ENCODE measurements at places on chromosomes 16 and 17.

DNA sequence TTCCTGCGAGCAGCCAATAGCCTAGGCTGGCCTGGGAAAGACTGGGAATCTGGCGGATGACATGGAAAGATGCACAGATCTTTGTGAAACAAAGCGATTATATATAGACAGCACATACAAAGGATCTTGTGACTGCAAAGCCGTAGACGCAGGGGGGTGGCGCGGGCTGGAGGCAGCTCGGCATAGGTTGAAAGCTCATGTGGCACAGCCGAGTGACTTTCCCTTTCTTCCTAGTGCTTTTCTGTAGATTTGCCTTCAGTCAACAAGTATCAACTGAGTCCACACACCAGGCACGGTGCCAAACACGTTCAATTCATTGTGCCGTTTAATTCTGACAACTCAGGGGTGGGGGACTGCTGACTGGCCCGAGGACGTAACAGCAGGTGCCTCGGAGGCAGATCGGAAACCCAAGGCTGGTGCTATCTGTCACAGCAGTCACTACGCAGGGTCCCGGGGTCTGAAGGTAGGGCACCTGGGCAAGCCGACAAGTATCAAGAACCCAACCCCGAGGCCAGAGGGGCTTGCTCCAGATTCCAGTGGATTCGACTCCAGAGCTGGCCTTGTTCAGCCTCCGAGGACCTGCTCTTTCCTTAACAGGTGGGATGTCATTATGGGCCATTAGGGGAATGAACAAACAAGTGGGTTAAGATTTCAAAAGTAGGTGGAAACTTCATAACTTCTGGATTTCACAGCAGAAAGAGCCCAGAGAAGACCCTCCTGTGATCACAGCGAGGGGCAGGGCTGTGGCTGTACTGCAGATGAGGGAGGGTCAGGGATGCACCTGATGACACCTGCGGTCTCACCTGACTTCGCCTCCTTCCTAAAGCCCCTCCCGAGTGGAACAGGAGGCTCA is 5.9 kb downstream of the PAM16 start:
- no peak for DNase-seq

GRCh38 chr16:81483970-81484595 is 39.5 kb downstream of the CMIP start:
- DNase-seq, result no peak

DNA sequence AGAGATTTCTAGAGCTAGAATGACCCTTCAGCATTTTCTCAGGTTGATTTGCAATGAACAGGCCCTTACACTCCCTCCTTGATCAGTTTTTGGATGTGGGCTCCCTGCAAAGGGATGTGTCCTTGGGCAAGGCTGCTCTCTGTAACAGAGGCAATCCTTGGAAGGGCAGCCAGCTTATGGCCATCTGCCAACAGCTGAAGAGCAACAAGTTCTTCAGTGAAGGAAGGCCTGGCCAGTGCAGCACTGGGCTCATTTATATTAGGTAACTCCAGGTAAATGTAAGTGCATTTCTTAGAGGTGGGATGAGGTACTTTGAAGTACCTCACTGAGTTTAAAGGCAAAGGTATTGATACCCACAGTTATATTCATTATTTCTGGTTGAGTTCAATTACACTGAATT is 114.3 kb upstream of the KCNJ16 start:
- DNase-seq, result no peak

DNA sequence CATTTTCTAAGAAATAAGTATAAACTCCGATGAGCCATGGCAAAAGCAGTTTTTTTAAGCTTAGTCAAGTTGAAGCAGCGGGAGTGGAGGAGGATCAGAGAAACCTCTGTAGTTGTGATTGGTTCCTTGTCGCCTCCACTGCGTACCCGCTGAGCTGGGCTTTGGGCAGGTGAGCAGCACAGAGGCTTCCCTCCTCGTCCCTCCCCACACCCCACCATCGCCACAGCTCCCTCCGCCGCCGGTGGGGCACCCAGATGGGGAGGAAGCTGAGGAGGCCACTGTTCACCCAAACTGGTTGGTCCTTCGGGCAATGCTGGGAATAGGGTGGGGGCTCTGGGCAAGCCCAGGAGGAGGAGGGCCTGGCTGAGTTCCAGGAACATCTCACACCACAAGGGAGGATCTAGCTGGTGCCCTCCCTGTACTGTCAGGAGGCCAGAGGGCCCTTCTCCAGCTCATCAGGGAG is 5.2 kb upstream of the MRPL38 start:
- no peak for DNase-seq

DNA sequence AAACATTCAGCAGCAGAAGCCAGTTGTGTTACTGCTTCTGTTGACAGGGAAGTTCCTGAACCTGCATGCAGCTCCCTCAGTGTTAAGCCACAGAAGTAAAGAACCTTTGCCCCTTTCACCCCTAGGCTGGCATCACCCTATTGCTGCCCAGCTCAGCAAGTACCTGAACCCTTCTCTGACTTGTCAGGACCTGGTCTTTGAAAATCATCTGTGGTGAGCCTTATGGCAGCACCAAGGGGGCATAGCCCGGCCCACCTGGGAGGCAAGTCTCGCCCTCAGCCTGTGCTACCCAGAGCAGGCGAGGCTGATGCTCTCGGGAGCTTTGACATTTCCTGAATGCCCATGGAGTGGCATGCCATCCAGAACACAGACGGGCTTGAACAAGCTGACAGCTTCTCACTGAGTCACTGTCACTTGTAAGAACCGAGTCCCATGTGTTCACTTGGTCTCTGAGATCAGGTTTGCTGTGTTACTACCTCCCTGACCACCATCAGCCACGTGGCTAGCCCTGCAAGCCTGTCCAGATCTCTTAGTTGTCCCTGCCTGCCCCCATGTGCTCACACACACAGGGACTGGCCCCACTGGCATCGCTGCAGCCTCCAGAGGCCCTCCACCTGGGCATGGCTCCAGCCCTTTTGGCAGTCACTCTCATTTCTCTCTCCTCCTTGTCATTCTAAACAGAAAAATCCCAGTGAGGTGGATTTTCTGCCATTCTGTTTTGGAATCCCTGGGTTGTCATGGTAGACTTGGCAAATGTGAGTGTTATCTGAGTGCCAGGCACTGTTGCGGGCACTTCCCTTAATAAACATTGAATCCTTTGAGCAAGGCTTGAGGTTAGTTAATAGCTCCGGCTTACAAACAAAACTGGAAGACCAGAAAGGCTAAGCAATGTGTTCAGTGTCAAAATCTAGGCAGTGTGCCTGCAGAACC is 2.9 kb upstream of the CARMIL2 start:
- DNase-seq, result no peak

DNA sequence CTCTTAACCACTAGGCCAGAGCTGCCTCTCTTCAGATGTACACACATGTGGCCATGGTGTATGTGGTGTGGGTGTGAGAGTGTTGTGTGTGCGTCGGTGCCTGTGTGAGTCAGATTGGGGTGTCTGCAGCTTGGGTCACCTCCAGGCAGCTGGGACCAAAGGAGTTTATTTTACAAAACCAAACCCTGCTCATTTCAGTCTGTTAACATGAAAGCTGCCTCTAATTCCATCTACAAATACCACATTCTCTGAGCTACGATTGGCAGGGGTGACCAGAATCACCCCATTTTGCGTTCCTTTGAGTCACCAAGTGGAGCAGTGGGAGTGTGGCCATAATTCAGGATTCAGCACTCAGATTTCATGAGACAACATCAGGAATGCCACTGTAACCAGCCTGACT is 105.3 kb downstream of the IRX5 start:
- DNase-seq, result no peak

- DNase-seq, result no peak
These were observed 9.7 kb downstream of the CNP start for GRCh38 chr17:41976142-41976768.

DNA sequence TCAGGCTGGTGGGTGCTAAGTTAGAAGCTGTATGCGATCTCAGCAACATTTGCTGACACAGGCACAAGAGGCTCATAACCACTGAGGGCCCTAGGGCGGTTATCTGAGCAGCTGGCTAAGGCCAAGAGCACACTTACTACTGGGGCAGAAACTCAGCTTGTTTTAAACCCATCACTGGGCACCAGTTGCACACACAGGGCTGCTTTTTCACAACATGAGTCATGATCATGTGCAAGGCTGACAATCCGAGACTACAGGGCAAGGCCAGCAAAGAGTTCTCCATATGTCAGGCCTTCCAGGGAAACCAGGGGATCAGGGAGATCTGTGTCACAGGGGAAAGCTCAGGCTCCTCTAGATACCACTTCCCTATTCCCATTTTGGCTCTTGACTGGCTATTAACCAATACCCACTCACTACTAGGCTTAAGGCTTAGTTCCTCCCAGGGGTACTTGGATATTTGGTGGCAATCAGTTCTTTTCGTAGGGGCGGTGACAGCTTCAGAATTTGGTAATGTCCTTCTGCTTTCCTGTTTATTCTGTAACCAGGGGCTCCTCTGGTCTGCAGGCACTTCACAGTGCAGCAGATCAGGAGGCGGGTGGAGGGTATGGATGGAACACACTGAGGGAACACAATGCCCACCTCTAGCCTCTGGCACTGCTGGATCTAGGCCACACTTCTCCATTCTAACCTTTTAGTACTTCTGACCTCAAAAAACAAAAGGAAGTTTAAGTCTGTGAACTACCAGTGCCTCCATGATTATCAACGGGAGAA is 44.9 kb upstream of the ERN1 start:
- peak; percentile 100 for DNase-seq

- no peak for DNase-seq
These were observed 63.5 kb downstream of the CRISPLD2 start for GRCh38 chr16:84883301-84883700.

DNA sequence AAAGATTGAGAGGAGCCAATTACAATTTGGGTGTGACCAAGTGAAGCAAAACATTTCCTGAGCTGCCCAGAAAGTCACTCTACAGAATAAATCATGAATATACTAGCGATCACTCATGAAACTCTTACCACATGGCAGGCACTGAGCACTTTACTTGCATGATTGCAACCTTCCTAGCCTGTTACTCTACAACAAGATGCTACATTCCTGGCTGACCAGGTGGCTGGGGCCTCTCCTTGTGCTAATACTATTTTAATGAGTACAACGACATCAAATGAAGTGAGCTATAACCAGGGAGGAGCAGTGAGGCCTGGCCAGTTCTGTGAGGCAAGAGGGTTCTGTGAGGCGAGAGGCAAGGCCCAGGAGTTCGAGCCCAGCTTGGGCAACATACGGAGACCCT is 75.2 kb downstream of the CPPED1 start:
- no peak for DNase-seq

GRCh38 chr16:54817940-54818574 is 112.6 kb upstream of the IRX5 start:
- DNase-seq, result no peak

- no peak for DNase-seq
These were observed 4.1 kb downstream of the GRIN2A start for GRCh38 chr16:10178080-10178479.

- DNase-seq, result no peak
These were observed 4.7 kb upstream of the KRTAP3-1 start for GRCh38 chr17:41013606-41014005.

DNA sequence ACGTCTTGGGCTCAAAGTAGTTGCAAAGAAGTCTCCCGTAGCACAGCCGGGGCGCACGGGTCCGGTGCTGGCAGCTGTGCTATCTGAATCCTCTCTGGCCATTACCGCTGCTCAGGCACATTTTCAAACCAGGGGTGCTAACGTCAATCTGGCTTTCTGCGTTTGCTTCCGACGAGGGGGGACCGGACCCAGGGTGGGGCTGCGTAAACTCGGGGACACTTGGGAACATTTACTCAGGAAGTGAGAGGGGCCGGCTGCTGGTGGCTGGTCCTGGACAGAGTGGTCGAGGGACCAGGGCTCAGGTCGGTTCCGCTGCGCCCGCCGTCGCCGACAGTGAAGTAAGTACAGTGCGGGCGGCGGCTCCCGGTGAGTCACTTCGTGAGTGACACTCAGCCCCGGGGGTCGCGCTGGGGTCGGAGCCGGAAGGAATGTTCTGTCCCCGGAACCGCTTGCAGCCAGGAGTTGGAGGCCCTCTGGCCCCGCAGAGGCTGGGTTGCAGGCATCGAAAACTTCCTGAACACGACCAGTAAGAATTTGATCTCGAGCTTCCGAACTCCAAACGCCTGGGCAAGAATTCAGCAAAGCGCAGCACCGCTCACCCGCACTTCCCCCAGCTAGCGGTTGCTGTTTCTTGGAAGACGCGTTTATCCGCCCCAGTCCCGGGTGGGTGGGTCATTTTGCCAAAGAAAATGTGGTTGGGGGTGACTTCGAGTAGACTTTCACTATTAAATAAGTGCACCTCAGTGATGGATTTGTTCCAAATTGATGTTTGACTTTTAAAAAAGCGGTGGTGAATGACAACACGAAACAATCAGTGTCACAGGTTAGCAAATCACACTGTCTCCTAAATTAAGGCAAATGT is 1.4 kb upstream of the HS3ST3B1 start:
- peak; percentile 38 for DNase-seq

GRCh38 chr16:69904495-69905170 is 46.5 kb upstream of the CLEC18A start:
- no peak for DNase-seq

GRCh38 chr17:72393553-72393952 is 272.7 kb downstream of the SOX9 start:
- DNase-seq, result no peak

DNA sequence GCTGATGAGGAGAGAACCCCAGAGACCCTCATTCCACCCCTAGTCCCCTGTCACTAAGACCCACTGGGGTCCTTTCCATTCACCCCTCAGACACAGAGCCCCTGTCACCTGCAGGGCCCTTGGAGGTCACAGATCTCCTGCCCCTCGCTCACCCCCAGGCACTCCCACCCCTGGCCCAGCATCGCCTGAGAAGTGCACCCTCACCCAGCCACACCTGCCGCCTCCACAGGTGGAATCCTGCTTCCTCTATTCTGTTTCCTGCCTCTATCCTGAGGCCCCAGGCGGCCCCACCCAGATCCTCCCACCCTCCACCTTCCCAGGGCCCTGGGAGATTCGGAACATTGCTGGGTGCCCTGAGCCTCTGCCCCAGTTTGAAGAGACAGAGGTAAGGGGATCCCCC is 13.8 kb upstream of the KRT17 start:
- DNase-seq, result no peak

GRCh38 chr16:58027161-58027915 is 1.8 kb downstream of the MMP15 start:
- no peak for DNase-seq

GRCh38 chr16:50473356-50473945 is 74.7 kb upstream of the NKD1 start:
- DNase-seq, result peak; percentile 9

DNA sequence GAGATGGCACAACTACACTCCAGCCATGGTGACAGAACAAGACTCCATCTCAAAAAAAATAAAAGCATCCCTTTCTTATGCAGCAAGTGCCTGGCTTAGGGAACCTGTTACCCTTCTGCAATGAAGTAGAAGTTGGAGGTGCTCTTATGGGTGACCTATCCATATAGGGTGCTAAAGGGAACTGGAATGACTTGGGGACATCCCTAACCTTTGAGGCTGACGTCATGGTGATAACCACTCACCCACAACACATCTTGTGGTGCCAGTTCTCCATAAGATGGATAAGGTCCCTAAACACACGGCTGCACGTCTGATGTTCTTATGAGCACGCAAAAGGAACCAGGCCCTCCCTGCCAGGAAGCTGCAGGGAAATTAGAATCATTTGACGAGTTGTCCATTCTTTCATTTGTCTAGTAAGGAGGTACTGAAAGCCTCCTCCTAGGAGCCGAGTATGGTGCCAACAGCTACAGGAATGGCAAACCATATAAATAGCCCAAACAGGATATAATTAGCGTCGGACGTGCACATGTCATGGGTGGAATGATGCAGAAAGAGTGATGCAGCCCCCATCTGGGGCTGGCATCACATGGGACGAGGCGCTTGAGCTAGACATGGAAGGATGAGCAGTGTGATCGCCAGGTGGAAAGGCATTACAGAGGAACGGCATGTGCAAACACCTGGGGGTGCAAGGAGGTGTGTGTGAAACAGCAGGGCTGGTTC is 52.5 kb downstream of the ARHGAP27 start:
- no peak for DNase-seq

- peak; percentile 50 for DNase-seq
These were observed 5.4 kb downstream of the MYO1C start for GRCh38 chr17:1486802-1487695.
